ENCODE measurements at places on chromosomes 6 and 20.

DNA sequence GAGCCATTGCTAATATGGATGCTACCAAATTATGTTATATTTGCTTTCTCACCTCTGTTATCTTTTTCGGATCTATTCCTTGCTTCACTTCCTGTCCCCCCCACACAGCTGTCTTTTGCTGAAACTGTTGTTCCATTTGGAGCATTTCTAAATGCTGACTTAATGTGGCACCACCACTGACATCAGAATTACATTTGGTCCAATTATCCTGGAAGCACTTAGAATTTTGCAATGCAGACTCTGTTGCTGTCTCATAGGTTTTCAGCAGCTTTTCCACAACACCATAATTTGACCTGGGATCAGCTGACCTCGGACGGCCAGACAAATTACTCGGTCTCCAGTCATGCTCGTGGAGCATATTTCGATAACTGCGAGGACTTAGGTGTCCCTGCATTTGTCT is 12.8 kb downstream of the KIAA0408 start:
- DNase-seq: no peak

GRCh38 chr20:32454164-32455145 is 96.3 kb downstream of the ASXL1 start:
- DNase-seq: no peak

DNA sequence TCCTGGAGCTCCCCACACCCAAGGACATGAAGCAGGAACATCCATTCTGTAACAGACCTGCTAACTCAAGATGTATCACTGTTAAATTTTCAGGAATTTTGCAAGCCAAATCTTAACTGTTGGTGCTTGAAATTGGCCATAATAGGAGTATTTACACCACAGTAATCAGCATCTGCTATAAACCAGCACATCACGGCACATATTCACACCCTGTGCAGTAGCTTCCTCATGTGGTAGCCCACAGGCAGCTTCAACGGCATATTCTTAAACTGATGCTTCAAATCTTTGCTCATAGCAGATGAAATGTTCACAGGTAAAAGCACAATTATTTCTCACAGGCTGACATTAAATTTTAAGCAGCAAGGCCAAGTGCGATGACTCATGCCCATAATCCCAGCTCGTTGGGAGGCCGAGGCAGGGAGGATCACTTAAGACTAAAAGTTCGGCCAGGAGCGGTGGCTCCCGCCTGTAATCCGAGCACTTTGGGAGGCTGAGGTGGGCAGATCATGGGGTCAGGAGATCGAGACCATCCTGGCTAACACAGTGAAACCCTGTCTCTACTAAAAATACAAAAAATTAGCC is 43.5 kb upstream of the LYRM2 start:
- DNase-seq: no peak

- no peak for DNase-seq
Observed at GRCh38 chr20:36717657-36718056, 28.2 kb downstream of the NDRG3 start.

DNA sequence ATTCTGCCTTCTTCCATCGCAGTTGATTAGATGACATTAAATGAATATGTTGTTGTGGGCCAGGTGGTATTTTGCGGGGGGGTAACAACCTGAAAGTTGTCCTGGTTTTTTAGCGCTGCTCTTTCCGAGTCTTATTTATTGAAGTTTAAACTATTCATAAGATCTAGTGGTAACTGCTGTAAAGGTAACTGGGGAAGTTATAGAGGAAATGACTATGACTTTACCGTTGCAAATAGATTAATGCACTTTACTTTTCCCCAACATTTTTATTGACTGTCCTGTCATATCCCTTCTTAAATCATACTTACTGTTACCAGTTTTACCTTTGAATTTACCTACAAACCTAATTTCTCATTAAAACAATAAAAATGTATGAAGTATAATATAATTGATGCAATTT is 173.4 kb downstream of the ARID1B start:
- DNase-seq: no peak

DNA sequence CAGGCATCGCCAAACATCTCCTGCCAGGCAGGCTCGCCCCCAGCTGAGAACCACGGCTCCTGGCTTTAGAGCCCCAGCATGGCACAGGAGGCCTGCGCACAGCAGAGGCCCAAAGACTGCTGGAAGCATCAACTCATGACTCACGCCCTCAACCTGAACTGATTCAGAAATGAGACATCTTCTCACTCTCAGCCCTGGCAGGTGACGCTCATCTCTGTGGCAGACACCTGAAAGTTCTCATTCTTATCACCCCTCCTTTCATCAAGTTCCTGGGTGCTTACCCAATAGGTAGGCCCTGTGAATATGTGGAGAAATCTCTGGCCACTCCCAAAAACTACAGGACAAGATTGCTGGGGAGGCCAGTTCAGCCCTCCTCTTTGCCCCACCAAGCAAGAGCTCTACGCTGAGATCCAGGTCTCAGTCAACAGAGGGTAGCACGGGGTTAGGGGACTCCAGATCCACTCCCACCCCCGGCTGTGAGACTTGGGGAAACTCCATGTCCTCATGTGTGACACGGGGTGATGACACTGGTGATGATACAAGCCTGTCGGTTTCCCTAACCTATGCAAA is 11.3 kb downstream of the NFATC2 start:
- DNase-seq: no peak

GRCh38 chr6:5989141-5989723 is 17.5 kb downstream of the NRN1 start:
- DNase-seq: no peak

DNA sequence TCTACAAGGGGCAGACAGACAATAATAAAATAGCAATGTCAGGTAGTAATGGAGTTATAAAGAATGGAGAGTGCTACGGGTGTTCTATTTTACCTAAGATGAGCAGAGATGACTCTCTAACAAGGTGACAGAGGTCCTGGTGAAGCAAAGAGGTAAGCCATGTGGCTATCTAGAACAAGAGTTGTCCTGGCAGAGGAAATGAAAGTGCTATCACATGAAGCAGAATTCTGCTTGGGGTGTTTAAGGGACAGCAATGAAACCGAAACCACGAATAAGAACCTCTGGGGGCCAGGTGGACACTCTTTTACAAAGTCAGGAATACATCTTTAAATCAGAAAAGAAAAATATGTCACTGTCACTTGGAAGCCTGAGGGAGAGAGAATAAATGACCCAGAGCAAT is 37.9 kb upstream of the IRAK1BP1 start:
- no peak for DNase-seq

GRCh38 chr6:32852018-32852843 is 1.3 kb downstream of the TAP1 start:
- DNase-seq: no peak

DNA sequence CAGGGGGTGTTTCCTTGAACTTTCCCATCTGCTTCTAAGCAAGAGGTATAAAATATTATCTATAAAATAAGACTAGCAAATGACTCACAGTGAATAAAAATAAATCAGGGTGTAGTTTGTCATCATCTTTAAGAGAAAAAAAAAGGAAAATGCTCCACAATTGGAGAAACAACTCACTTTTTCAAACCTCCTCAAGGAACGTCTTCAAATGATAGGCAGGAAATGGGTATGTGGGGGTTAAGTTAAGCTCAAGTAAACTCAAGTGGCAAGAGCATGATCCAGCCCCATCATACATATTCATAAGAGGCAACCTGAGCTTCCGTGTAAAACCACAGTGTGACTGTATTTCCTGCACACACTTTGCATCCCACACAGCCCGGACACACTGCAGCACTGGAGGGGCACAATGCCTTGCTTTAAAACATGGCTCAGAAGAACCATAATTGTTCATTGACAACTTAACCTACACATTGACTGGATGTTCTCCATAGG is 58.5 kb upstream of the CEP85L start:
- no peak for DNase-seq

DNA sequence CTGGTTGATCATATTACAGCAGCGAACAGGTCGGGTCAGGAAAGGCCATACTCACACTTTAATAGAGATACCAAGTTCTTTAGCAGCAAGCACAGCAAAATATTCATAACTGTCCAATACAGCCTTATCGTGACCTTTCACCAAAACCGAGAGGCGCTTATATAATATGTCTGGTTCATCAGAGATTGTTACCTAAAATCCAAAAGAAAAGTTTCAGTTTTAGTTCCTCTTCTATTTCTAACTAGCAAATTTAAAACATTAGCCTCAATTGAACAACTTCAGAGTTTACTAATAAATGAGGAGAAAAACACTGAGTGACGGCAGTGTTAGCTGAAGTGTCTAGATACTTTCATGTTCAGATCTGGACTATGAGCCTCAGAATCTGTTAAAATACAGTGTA is 5.9 kb downstream of the MRPS10 start:
- DNase-seq: no peak

DNA sequence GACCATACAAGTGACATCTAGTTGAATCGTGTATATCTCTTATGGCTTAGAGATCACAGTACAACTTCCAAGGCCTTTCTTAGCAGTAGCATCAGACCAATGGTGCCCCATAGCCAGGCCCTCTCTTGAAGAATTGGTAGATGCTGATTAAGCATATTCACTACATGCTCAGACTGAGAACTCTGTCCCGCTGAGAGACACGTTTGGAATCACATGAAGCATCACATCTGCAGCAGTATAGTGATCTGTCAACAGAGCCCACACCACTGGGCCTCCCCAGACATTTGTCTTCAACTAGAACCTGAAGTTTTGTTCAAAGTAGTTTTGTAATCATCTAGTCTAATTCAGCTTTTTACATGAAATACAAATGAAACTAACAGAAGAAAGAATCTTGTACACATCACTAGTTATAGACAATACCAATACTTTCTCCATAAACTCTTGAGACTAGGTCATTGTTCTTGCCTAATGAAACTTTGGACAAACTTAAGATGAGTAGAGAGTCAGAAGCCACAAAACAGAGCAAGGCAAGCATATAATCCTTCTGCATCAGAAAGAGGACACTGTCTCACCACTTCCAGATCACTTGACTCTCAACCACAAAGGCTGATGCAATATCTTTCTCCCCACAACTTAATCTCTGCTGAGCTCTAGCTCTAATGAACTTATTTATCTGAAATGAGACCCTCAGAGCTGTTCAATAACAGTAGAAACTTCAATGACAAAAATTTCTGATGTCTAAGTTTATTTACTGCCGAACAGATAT is 182.7 kb downstream of the TBX18 start:
- no peak for DNase-seq

DNA sequence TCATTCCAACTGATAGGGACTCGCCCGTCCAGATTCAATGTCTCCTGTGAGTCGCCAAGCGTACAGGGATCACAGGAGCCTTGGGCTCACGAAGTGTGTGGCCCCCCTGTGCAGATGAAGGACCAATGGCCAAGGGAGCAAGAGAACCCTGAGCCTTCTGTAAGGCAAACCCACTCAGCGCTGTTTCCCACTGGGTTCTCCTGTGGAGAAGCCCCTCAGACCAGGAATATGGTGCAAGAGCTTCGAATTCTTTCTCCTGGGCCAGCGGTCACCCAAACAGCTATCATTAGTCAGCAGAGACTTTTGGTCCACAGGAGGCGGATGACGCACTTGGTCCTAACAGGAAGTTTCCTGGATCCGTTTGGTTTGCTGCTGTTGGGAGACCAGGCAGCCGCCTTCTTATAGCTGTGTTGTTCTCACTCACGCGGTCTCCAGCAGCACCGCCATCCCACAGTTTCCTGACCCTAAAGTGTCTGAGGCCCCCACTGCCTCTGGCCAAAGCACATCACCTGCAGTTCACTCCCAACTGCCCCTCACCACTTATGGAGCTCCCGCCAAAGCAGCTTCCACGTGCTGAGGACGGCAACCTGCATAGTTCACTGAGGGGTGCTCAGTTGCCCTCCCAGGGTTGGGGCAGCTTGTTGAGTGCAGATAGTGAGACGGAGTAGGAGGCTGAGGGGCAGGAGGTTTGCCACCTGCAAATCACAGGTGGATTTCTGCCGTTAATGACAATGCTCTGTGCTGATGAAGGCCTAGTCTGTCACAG is 268.6 kb downstream of the ERMARD start:
- DNase-seq: no peak

DNA sequence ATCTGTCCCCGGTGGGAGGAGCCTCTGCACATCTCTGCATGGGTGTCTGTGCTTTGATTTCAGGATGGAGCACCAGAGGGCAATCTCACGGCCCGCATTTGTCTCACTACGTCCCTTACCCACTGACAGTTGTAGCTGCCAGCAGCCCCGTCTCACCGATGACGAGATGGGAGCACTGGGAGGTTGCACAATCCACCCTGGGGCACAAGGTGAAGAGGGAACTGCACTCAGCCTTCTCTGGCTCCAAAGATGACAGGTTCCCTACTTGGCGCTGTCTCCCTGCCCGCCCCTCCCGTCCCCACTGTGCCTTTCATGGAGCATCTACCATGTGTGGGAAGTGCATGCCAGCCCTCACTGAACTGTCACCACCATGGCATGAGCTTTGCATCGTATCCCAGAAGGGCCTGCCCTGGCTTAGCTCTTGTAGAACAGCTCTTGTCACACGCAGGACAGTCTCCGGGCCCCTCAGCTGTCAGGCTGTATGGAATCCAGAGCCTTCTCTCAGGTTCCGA is 99.9 kb upstream of the PMEPA1 start:
- DNase-seq: no peak

GRCh38 chr20:57738484-57738883 is 28.7 kb upstream of the PMEPA1 start:
- DNase-seq: no peak

GRCh38 chr6:168381726-168382458 is 59.1 kb upstream of the SMOC2 start:
- DNase-seq: no peak

DNA sequence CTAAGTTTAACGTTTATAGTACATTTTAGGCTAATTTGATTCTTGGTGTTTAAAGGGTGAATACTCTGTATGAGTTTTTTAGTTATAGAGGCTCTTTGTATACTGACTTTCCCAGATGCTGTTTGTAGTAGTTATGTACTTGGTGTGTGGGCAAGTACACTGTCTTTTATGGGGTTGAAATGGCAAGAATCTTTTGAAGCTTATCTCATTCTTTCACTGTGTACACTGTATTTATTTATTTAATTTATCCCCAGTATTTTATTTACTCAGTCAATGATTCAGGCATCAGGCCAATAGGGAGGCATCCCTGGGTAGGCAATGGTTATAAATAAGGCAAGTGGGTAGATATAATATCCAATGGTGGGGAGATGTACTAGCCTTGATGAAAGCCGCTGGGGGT is 277.0 kb upstream of the PTCHD4 start:
- DNase-seq: no peak

GRCh38 chr6:3568396-3569082 is 111.7 kb upstream of the SLC22A23 start:
- DNase-seq: no peak

- DNase-seq: no peak
Observed at GRCh38 chr6:162690158-162690557, 37.4 kb downstream of the PRKN start.

- no peak for DNase-seq
Observed at GRCh38 chr20:23255716-23256385, 94.7 kb upstream of the NXT1 start.

Measured in left renal pelvis (tissue), 4 donors.